Stimulated activated CD4-positive, alpha-beta T cell treated with anti-CD3 and anti-CD28 coated beads, TNF-alpha, amount 100 ng/mL, for 1 hour (primary cell): ENCODE measurements at places on chromosomes 4 and X.

DNA sequence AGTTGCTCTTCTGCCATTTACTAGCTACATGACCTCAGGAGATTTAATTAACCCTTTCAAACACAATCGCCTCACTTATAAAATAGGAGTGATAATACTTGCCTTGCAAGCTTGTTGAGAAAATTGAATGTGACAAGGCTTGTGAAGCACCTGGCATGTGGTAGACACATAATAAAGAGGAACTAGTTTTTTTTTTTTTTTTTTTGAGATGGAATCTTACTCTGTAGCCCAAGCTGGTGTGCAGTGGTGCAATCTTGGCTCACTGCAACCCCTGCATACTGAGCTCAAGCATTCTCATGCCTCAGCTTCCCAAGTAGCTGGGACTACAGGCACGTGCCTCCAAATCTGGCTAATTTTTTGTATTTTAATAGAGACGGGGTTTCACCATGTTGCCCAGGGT, 73.7 kb upstream of the STIM2 start:
- DNase-seq, result no peak

GRCh38 chr4:5916229-5916628, 23.3 kb upstream of the CRMP1 start:
- no peak for DNase-seq

- DNase-seq, result no peak
Observed at GRCh38 chrX:72554448-72555140, 18.0 kb downstream of the HDAC8 start.

GRCh38 chrX:129577473-129577872, 37.4 kb downstream of the OCRL start:
- DNase-seq, result no peak

DNA sequence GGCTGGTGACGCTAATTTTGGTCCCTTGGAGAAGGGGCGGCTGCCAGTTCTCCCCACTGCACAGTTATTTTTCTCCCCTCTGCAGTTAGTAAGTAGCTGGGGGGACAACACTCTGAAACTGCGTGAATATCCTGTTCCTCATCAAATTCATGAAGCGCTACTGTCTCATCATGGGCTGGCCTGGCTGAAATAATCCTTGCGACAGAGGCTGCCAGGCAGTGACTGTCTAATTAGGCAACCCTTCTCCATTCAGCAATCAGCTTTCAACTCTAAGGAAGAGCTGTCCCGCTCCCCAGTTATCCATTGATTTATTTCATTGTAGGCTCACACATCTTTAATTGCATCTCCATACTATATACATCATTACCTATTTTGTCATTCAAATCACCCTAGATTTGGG, 8.2 kb downstream of the SH3TC1 start:
- no peak for DNase-seq

DNA sequence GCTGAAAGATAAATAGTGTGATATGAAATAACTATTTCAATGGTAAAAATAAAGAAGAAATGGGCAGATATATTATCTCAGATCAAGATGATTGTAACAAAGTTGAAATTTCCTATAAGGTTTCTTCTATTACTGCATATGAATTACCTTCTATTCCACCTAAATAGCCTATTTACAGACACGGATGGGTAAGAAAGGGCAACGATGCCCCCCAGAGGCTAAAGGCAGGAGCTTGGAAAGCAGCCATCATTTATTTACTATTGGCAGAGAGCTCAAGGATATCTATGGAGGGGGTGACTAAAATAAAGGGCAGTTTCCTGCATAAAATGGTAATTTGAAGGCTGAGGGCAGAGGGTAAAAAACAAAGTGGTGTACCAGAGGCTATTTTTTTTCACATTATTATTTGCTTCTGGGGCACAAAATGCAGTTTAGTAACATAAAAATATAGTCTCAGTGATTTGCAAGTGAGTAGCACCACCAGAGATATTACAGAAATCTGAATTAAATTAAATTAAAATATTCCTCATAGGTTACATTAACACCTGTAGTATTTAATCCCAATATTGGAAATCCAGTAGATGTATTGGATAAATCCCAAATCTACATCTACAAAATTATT, 123.1 kb downstream of the BTC start:
- DNase-seq, result peak; percentile 5

DNA sequence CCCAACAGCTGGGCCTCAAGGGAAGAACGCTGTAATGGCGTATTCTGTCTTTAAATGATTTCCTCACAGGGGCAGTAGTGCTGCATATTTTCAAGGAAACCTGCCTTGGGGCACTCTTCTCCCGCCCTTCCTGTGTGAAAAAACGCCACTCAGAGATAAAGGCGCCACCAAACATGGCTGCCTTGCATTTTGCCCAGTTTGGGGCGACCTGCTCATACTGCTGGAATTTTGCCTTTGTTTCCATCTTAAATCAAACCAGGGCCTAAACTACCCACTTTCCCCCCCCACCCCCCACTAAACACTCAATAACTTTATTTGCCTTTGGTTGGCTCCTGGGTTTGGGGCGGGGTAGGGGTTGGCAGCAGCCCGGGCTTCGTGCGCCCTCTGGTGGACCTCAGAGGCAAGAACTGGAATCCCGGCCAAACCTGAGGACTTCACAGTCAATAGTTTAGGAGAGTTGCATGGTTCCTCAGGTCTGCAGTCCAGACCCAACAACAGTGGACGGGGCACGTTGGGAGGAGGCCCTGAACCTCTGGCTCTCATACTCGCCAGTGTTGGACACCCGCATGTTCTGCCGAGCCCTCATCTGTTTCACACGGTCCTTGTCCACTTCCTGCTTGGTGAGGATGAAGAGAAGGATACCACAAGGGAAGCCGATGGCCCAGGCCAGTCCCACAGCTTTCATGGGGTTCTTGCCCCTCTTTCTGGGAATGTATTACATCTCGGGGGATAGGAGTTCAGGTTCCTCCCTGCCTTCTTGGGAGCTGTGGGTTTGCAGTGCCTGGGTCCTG, 220.1 kb upstream of the STK26 start:
- no peak for DNase-seq

- no peak for DNase-seq
Observed at GRCh38 chr4:182521011-182521410, 277.8 kb downstream of the TENM3 start.
